GM12892 (cell line): ENCODE measurements at places on chromosomes 13 and 19.
A peak's percentile ranks its signal among the peaks of the same experiment; 100 is the strongest.

DNA sequence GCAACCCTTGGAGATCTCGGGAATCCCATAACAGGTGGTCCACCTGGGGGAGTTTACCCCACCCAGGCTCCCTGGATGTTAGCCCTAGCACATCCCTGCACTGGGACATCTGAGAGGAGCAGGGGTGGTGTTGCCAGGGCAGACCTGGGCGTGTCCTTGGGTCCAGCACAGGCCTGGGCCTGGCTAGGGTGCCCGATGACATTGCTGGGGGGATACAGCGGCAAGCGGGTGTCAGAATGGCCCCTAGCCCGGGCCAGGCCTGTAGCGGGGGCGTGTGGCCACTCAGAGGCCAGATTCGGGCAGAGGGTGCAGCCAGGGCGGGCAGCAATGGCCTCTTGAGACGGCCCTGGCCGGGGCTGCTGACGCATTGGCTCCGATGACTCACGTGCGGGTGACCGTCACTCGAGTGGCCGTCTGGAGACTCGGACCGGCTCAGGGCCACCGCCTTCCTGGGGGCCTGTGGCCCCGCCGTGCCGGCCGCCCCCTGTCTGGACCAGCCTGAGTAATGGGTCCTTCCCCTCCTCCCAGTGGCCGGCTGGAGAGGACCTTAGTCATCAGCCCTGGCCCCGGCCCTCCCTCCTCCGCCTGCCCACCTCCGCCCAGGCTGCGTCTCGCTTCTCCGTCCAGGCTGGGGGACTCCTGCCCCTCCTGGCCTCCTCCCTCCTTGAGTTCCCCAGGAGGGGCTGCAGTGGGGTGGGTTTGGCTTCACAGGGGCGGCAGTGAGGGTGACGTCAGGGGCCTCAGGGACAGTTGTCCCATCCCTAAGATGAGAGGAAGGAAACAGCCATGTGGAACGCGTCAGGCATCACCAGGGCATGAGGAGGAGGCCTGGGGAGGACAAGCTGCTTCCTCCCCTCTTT, 23.2 kb upstream of the CRTC1 start:
- no peak for DNase-seq

DNA sequence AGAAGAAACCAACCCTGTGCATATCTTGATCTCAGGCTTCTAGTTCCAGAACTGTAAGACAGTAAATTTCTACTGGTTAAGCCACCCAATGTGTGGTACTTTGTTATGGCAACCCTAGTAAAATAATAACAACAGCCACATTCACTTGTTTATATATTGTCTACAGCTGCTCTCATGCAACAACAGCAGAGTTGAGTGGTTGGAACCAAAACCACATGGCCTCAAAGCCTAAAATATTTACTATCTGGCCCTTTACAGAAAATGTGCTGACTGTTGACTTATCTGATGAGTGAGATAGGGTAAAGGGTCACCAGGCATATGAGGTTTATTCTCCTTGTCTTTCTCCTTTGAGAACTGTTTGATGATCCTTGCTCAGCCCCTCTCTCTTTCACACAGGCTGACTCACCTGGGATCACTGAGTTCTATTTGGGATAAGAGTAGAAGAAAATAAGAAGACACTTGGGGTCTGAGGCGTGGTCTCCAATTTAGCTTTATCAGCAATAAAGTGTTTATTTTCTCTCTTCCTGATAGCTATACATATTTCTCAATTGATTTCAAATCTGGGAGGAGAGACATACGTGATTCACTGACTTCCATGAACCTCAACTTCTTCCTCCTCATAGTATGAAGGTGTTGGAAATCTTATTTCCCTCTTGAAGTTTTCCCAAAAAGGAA, 227.5 kb upstream of the STARD13 start:
- DNase-seq = no peak

GRCh38 chr19:33796164-33796875, at the start of gene KCTD15:
Gene KCTD15 (plus strand): TSS chr19:33796870. CDS start chr19:33800455, 3,585 bp downstream.
- DNase-seq = no peak

DNA sequence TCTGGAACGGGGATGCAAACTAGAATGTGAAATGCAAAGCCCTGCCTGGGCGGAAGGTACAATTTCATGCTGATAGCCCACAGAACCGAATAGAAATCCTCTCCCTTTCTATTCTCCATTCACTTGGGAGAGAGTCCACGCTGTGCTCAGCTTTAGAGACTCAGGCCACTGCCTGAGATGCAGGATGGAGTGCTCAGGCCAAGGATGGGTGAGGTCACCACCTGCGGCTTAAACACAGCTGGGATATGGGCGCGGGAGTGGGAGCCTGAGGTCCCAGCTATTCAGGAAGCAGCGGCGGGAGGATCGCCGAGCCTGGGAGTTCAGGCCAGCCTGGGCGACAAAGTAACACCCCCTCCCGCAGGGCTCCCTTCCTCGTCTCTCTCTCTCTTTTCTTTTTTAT, 446 bp upstream of the ZNF83 start:
- peak; percentile 25 for DNase-seq

- peak; percentile 39 for DNase-seq
Observed at GRCh38 chr13:52001120-52001731, 10.0 kb downstream of the ATP7B start.

- no peak for DNase-seq
Observed at GRCh38 chr19:50654882-50655281, 5.6 kb downstream of the C19orf81 start.

- DNase-seq = no peak
Observed at GRCh38 chr19:38385804-38386257, 2.0 kb downstream of the GGN start.

GRCh38 chr19:48444129-48444935, 1.5 kb upstream of the GRWD1 start:
- DNase-seq = no peak

GRCh38 chr13:60402022-60402421, 5.0 kb downstream of the TDRD3 start:
- DNase-seq = no peak

- no peak for DNase-seq
Observed at GRCh38 chr13:114099191-114099590, 33.2 kb downstream of the RASA3 start.

- no peak for DNase-seq
Observed at GRCh38 chr13:105118426-105118985, 1417.0 kb downstream of the EFNB2 start.

- no peak for DNase-seq
Observed at GRCh38 chr13:114118511-114119123, 13.8 kb downstream of the RASA3 start.

- DNase-seq = no peak
Observed at GRCh38 chr19:9967326-9967725, 31.0 kb upstream of the OLFM2 start.

- DNase-seq = no peak
Observed at GRCh38 chr13:66264971-66265370, 965.2 kb downstream of the PCDH9 start.

GRCh38 chr13:85541476-85541875, 257.7 kb downstream of the SLITRK6 start:
- no peak for DNase-seq

DNA sequence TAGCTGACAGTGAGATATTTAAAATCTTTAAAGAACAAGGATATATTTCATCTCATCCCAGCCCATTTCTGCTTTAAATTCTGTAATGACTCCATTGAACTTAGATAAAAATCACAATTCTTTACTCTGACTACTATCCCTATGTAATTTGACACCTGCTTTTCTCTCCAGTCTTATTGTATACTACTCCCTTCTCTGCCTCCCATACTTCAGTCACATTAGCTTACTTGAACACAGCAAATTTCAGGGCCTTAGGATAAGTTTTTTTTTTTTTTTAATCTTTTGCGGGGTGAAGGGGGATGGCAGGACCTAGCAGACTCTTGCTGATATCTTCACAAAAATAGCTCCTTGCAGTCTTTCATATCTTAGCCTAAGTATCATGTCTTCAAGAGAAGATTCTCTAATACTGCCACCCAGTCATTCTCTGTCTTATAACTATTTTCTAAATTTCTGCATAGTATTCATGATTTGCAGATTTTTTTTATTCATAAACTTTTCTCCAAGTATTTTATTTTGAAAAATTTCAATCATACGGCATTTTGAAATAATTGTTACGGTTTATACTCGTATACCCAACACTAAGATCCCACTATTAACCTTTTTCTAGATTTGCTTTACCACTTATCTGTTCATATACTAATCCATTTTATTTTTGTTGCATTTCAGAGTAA, 151.4 kb downstream of the PCCA start:
- no peak for DNase-seq

- DNase-seq = no peak
Observed at GRCh38 chr19:30263830-30264381, 108.3 kb upstream of the ZNF536 start.

DNA sequence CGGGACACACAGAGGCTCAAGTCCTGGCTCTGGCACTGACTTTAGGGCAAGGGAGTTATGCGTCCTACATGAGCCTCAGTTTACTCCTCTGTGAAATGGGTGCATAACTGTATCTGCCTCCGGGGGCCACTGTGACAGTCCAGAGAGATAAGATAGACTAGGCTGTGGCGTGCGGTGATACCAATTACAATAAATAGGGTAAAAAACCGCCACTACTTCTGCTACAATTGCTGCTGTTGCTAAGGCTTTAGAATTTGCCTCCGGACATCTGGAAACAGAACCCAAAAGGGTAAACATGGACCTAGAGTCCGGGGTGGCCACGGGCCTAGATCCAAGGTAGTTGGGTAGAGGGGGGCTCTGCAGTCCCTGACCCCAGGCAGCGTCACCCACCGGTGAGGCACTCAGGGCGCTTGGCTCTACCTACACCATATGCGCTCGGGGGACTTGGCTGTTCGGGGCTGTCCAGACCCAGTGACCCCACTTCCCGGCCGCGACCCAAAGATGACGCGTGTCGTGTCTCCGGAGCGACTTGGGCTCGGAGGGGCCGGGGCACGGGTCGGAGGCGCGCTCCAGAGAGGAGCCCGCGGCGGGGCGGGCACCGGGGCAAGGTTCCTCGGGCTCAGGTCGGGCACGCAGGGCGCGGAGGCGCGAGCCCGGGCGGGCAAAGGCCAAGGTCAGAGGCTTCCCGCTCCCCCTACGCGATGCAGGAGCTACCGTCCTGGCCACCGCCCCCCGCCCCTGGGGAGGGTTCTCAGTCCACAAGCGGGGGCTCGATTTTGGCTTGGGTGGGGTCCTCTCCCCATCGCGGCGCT, 1.1 kb downstream of the INSR start:
- no peak for DNase-seq

DNA sequence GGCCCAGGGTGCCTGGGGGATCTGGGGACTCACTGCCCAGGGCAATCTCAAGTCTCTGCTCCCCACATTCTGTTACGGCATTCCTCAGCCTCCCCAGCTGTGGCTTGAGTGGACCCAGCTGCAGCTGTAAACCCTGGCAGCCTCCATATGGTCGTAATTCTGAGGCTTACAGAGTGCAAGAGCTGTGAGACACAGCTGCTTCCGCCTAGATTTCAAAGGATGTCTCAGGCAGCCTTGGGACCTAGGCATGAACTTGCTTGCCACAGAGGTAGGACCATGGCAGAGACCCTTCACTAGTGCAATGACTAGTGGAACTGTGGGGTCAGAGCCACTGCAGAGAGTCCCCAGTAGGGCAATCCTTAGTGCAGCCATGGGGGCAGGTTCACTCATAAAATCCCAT, 297.5 kb downstream of the ENOX1 start:
- no peak for DNase-seq

- DNase-seq = no peak
Observed at GRCh38 chr19:58325311-58326022, 1.3 kb upstream of the ZSCAN22 start.

- no peak for DNase-seq
Observed at GRCh38 chr13:113616991-113617749, 32.6 kb downstream of the TFDP1 start.

- DNase-seq = no peak
Observed at GRCh38 chr19:48676487-48676886, 3.7 kb upstream of the NTN5 start.

DNA sequence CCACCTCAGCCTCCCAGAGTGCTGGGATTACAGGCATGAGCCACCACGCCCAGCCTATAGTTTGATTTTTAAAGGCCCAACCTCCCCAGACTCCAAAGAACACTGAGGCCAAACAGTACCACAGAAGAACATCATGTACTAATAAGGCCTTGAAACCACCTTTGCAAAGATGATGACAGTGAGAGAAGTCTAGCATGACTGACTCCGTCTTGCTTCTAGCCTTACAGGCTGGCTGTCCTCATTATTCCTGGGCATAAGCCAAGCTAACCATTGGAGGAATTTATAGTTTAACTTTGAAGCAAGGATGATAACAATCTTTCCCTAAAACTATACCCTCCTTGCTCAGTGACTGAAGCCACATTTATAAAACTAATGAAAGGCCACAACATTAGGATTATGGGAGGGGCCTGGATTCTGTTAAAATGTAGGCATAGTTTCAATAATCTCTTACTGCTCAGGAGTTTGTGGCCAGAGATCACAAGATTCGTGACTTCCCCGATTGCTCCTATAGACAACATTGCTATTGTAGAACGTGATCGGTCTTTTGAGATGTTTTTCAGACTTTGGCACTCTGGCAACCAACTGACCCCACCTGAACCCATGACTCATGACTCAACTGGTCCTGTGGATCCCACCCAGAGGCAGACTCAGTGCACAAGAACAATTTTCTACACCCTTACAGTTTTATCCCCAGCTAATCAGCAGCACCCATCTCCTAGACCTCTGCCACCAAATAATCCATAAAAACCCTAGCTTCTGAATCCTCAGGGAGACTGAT, 17.6 kb downstream of the GPR42 start:
- DNase-seq = no peak

DNA sequence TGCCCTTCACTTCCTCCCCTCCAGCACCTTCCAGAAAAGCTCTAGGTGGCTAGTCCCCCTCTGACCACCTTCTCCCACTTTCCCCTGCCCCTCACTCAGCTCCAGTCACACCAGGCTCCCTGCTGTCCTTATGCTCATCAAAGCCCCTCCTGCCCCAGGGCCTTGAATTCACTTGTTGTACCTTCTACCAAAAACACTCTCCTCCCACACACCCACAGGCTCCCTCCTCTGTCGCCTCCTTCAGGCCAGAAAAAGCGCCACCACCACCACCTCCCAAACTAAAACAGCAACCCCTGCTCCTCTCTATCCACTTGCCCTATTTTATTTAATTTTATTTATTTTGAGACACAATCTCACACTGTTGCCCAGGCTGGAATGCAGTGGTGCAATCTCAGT, 4.8 kb upstream of the CEACAM16 start:
- DNase-seq = no peak

- DNase-seq = no peak
Observed at GRCh38 chr19:33054623-33055022, 10.1 kb downstream of the RHPN2 start.

DNA sequence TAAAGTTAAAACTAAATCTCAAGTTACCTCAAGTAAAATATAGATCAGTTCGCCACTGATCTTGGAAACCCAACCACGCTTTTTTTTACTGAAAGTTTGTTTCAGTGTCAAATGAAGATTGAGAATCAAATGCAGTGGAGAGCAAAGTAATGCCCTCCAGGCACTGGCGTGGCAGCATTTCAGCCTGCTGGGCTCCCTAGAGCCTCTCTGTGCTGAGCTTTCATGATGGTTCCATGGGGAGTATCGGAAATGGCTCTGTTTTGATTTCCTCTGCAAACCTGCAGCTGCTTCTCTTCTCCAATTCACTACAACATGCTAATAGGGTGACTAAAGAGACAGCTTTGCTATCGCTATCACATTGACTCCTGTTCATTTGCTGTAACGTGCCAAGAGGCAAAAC, 141.6 kb downstream of the FGF14 start:
- DNase-seq = no peak

- DNase-seq = no peak
Observed at GRCh38 chr13:44912278-44913016, 76.8 kb downstream of the NUFIP1 start.

- DNase-seq = no peak
Observed at GRCh38 chr13:67273001-67273400, 42.9 kb upstream of the PCDH9 start.
